ENCODE measurements at places on chromosomes 6 and 20.

DNA sequence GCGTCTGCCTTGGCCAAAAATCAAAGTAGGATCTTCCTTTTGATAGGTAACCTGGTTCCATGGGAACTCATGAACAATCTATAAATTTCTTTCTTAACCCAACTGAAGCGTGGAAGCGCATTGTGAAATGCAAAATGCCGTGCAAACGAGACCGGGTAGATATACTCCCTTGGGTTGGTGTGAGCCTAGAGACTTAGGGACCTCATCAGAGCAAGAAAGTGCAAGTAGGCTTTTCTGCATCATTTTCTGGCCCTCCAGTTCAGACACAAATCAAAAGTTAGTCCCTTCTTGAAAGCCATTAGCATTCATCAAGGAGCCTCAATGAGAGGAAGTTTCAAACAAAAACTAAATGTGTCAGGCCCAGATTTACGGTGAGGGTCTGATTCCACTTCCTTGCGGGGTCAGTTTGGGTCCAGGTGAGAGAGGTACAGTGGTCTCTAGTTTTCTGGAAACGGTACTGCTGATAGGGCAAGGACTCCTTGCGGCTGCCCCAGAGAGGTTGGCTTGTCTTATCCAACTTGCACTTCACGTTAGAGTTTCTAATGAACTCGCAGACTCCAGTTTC is 5.3 kb upstream of the ZNF184 start:
- DNase-seq, result no peak

- no peak for DNase-seq
These were observed 3.3 kb upstream of the HDDC2 start for GRCh38 chr6:125304970-125305660.

- DNase-seq, result no peak
These were observed 656.7 kb upstream of the ID4 start for GRCh38 chr6:19180348-19181072.

DNA sequence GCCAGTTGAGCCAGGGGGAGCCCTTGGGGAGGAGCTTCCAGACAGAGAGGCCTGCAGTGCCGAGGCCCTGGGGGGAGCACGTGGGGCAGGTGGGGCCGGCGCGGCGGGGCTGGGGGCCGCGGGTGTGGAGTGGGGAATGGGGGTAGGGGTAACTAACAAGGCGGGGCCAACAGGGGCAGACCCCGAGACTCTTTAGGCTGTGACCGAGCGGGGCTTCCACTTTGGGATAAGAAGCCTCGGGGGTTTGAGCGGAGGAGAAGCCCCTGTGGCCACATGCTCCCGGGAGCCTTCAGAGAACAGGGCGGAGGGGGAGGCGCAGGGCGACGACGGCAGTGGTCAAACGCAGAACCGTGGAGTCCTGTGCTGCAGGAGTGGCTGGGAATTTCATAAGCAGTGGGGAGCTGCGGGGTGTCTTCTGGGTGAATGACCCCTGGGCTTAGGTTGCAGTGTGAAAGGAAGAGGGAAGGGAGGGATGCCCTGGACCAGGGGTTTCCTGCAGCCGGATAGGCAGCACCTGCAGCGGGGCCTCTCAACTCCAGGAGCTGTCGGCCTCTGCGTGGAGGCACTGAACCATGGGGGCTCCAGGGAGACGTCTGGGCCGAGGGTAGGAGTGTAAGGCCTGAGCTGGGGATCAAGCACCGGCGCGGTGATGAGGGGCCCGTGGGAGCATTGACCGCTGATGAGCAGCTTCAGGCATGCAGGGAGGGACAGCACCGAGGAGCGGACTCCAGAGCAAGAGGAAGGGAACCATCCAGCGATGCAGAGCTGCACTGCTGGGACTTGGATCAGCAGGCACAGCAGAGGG is 121.0 kb downstream of the SYNDIG1 start:
- DNase-seq, result no peak

DNA sequence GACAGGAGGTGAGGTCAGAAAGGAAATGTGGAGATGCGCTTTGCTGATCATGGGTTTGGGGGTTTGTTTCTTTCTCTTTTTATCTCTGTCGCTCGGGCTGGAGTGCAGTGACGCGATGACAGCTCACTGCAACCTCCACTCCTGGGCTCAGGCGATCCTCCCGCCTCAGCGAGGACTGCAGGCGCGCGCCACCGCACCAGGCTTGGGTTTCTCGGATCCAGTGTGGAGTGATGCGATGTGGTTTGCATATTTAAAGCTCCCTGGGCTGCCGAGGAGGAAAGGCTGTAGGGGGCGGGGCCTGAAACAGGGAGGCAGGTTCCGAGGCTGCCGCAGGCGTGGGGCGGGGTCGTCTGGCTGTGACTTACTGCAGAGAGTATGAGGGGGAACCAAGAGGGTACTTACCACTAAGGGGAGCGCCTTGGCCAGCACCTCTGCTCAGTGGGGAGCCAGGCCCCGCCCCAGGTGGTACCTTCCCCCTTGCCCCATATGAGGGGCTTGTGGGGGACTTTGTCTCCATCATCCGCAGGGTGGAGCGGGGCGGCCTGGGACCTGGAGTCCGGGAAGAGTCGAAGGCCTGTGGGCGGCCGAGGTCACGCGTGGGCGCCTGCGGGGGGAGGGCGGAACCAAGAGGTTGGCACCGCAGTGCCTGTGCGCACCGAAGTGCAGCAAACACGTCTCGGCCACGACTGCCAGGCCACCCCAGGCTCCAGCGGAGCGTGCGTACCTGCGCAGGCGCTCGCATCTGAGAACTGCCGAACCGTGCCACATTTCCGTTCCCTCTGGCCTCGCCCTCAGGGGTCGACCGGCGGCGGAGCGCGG is 12.7 kb upstream of the BAK1 start:
- no peak for DNase-seq

DNA sequence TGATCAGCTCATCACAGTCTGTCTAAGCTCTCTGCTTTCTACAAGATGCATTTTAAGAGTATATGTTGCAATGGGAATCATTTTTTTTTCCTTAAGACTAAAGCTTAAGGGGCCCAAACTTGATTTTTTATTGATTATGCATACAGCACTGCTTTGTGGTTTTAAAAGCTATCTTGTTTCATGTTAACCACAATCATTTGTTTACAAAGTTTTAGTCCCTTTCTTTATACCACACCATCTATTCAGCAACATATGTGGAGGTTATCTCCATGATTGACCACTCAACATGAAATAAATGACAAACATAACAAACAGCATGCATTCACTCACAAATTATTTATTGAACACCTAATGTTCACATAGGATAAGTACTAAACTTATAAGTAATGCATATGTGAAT is 119.1 kb downstream of the FHL5 start:
- DNase-seq, result no peak

DNA sequence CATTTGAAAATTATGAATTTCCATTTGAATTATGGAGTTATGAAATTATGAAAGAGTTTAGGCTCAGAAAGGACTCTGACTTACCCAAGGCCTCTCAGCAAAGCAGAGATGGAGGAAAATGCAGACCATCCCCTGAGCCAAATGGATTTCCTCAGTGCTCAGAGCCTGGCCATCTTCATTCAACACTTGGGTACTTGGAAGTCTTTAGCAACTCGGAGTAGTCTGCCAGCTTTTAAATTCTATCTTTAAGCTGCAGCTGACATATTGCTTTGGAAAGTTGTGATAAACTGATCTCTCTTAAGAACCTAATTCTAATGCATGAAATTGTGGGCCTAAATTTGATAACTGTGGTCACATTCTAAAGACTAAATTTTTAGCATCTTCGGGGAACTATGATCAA is 315.4 kb downstream of the SAMD5 start:
- no peak for DNase-seq

- DNase-seq, result no peak
These were observed 35.2 kb downstream of the RREB1 start for GRCh38 chr6:7142918-7143475.

GRCh38 chr6:42627044-42627443 is 63.2 kb downstream of the UBR2 start:
- DNase-seq, result peak; percentile 1

GRCh38 chr6:20400456-20401204 is 1.0 kb upstream of the E2F3 start:
- no peak for DNase-seq

DNA sequence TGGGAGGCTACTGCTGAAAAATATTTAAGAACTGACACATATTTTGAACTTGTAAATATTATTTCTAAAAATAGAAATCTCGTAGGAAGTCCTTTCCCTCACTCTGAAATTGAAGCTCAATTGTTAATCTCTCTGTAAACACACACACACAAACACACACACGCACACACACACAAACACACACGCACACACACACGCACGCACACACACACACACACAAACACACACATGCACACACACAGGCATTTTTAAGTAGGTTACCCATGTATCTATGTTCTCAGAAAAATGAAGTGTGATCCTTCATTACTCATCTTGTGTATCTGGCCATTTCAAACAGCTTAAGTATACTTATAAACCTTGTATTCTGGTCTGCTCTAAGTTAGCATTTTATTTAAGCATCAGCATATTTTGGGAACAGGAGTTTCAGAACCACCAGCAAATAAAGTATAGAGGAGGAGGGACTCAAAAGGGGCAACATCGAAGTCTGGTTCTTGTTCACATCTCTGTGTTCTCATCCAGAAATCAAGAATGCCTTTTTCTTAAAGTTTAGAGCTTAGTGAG is 11.6 kb downstream of the CCN6 start:
- no peak for DNase-seq

- peak; percentile 81 for DNase-seq
These were observed 26.8 kb upstream of the RPP40 start for GRCh38 chr6:5030596-5031136.
